Occipital lobe (tissue), 3 donors: ENCODE measurements at places on chromosomes 12 and 14.

DNA sequence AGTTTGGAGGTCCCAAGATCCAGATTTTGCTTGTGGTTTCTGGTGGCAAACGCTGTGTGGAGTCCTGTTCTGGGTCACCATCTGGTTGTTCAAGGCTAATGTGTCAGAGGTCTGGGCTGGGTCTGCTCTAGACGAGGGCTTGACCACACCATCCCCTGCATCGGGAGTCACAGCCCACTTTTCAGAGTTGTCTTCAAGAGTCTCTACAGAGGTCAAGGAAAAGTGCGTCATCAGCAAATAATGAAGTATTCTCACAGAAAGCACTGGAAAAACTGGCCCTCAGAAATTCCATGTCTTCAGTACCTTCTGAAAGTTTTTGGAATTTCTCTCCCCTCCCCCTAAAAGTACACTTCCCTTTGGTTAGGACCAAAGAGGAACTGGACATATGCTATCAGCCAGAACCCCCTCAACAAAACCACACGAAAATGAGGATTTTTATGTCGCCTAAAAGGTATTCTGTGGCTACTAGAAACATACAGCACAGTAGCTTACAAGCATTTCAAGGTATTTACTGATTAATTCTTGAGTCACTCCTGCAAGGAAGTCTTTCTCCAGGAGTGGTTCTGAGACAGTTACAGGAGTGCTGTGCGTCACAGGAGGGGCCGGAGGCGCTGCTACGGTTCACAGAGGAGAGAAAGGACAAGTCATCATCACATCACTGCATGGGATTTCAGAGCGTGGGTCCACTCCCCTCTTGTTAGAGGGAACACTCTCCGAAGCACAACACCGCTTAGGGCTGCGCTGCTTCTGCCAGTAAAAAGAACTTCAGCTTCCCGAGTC is 35.4 kb downstream of the RAD52 start:
- DNase-seq = no peak

- DNase-seq = no peak
Measured at GRCh38 chr14:99543370-99543769, 60.6 kb downstream of the CCDC85C start.

DNA sequence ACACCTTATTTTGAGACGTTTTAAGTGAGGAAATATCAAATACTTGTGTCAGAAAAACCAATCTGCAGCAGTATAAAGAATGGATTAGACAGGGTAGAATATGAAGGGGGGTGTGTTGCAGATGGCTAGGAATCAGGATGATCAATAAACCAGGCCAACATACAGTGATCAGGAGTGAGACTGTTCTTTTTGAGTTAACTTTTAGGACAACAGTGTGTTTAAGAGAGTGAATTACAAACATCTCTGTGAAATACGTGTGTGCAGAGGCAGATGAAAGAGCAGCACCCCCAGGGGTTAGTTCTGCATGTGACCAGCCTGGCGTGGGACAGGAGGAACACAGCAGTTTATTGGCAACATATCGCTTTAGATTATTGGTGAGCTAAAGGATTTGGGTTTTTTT is 10.6 kb upstream of the NRDE2 start:
- no peak for DNase-seq

DNA sequence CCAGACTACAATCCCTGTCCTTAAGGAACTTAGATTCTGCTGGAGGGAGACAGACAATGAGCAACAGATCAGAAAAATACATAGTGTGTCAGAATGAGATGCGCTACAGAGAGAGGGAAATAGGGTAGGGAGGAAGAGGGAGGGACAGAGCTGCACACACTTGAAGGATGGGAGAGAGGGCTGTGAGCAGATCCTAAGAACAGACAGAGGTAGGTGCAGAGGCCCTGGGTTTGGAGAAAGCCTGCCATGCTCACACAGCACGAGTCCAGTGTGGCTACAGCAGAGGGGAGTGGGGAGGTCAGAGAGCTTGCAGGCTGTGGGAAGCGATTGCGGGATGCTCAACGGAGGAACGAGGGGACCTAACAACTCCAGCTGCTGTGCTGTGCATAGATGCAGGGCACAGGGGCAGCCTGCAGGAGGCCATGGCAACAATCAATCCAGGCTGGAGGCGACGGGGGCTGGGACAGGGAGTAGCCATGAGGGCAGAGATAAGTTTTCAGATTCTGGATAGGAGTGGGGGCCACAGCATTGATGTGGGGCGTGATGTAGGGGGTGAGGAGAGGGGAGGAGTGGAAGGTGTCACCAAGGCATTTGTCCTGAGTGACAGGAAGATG is 20.7 kb downstream of the FAIM2 start:
- DNase-seq = no peak

- DNase-seq = peak; percentile 61
Measured at GRCh38 chr14:76918256-76918781, 92.1 kb downstream of the LRRC74A start.

DNA sequence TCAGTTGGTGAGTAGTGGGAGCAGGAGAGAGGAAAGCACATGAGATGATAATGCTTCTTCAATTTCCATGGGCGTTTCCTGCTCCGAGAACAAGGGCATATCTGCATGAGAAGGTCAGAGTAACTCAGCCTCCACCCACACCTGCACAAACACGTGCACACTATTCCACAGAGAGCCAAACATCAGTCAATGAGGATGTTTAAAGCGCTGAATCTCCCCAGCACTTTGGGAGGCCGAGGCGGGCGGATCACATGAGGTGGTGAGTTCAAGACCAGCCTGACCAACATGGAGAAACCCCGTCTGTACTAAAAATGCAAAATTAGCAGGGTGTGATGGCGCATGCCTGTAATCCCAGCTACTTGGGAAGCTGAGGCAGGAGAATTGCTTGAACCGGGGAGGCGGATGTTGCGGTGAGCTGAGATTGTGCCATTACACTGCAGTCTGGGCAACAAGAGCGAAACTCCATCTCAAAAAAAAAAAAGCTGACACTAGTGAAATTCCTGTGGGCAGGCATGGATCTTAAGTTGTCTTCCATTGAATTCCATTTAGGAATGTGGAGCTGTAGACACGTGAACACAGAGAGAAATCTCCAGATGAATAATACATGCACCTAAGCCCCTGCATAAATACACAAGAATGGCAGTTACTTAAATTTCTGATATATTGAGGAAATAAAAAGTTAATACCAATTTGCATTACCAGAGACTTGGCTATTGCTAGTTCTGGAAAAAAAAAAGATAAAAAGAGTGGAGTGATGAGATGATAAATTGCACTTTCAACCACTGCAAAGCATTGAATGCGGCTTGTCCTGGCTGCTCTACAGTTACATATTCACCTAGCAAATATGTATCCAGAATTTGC is 1097.4 kb upstream of the TMEM132C start:
- no peak for DNase-seq

GRCh38 chr12:3265406-3265805 is 188.2 kb downstream of the TSPAN9 start:
- DNase-seq = no peak
